ENCODE measurements at places on chromosomes 5 and 9.

DNA sequence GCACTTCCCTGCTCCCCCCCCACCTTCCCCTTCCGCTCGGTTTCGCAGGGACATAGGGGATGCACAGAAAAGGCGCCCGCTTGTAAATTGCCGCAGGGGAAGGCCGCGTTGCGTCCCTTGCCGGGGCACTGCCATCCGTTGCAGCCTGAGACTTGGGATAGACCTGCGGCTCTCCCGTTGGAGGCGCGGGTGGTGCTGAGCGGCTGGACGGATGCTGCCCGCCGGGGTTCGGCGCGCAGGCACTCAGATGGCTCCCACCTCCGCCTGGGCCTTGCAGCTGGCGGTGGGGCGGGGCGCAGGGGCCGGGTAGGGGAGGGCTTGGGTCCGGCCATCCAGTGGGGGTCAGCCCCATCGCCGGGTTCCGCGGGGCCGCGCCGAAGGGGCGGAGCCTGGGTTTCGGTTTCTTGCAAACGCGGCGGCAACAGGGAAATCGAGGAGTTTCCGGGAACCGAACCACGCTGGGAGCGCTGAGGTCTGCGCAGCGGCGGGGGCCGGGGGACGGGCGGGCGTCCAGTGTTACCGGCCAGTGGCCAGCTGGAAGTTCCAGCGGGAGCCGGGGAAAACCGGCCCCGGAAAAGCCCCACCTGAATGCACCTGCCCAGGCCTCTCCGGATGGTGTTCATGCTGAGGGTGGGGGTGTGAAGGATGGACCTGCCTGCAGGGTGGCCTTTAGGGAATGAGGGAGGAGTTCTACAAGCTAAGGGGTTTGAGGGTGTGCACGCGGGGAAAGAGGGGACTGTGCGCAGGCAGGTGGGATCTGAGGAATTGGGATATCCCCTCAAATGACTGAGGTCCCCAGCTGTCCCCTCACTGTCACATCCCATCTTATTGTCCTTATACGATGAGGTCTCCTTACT is 6.3 kb upstream of the IRF1 start:
- peak; percentile 44 for DNase-seq

- DNase-seq = no peak
Observed at GRCh38 chr9:90838098-90838497, 36.5 kb downstream of the SYK start.

DNA sequence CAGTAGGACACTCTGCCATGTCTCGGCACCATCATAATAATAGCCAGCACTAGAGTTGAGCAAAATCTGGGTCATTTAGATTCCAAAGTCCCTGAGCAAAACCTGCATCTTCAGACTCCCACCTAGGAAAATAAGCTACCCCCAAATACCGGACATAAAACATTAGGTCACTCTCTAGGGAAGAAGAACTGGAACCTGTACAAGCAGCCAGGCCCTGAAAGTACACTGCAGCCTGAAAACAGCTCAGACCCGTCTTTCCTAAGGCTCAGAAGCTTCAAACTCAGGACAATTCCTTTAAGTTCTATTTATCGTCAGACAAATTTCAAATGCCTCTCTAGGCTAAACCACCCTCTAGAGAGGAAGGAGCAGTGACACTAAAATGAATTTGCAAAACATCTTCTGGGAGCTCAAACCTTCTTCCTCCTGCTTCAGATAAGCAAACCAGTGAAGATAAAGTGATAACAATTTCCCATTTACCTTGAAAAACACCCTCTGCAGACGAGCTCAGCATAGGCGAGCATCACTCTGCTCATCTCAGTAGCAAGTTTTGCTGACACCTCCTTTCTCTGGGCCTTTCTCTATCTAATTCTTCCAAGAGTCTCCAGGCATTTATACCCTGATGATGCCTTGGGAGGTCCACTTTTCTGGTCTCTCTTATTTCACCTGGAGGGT is 34.0 kb downstream of the ADAM19 start:
- DNase-seq = no peak

DNA sequence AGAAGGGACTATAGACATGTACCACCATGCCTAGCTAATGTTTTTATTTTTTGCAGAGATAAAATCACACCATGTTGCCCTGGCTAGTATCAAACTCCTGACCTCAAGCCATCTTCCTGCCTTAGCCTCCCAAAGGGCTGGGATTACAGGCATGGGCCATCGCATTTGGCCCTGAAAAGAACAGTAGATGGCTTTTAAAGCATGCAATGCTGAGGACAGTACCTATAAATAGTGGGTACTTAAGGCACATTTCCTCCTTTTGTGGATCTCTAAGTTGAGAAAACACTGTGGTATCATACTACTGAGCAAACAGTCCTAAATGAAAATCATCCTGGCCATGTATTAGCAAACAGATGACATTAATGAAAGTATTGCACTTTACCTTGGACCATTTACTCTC is 119.4 kb downstream of the TTC39B start:
- no peak for DNase-seq

DNA sequence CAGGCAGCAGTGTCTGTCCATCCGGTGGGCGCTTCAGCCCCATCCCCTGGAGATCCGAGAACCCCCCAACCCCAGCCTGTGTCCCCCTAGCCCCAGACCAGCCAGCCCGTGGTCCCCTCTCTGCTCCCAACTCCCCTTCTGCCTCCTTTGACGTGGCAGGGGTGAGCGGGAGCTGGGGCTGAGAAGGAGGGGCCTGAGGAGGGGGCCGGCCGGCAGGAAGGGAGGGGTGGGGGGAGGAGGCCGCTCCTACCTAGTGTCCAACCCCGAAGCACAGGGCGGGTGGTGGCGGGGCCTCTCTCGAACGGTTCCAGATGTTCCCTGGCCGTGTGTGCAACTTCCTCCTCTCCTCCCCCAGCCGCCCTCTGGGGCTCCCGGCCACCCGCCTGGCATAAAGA is 31.0 kb downstream of the GOLGA2 start:
- DNase-seq = no peak

DNA sequence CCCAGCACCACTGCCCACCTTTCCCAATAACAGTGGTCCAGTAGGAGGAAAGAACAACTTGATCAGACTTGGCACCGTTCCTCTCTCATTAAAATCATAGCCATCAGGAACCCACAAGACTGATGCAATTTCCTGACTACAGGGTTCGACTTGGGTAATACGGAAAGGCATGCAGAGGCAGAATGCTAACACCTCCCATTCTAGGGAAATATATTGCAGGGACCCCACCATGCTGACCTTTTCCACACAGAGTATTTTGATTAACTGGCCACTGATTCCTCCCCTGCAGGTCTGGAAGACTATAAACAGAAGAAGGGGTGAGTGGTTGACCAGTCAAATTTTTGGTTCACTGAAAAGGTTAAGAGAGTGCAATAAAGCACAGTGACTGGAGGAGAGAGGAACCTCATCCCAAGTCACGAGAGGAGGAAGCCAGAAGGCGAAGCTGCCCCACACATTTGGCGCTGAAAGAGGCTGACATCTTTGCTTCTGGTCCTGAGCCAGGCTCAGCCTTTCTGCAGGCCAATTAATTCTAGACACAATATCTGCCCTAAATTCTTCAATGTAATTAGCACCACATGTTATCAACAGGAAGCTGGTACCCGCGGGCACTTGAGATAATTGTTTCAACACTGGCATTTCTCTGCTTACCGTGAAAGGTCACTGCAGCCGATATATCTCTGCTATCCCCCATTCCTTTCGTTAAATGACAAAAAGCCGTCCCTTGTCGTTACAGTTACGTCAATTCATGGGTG is 64.7 kb upstream of the SPOCK1 start:
- no peak for DNase-seq

DNA sequence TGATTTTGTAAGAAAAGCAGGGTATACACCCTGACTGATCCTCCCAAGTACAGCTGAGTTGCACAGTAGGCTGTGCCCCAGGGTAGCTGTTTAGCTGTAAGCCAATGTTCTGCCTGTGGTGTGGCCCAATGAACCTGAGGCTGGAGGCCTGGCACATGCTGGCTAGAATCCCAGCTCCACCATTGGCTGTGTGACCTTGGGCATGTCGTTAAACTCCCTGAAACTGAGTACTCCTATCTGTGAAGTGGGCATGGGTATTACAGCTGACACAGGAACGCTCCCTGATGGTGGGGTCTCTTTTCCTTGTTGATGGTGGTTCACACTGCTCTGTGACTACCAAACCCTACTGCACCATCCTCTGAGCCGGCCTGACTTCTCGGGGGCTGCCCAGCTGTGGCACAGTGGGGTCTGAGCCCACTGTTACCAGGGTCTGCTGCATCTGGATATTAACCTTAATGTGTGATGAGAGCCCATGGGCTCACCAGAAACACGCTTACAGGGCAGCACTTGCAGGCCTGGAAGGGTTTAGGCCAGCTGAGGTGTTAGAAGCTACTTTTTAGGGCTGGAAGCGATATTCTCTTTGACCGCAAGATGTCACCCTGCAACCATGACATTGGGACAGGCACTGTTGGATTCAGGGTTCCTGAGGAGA is 7.0 kb upstream of the GADD45G start:
- no peak for DNase-seq

DNA sequence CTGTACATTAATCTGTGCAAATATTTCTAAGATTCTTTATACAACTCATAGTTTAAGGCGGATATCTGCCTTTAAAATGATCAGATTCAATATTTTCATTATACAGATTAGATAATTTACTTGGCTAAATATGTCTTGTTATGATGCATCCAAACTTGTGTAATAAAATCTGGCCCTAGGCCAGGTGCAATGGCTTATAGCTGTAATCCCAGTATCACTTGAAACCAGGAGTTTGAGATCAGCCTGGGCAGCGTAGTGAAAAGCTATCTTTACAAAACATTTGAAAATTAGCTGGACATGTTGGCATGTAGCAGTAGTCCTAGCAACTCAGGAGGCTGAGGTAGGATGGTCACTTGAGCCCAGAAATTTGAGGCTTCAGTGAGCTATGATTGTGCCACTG is 2002.2 kb upstream of the ACO1 start:
- DNase-seq = no peak

All from activated CD8-positive, alpha-beta memory T cell treated with anti-CD3 and anti-CD28 coated beads for 1 hour (primary cell).